Central memory CD4-positive, alpha-beta T cell (primary cell): ENCODE measurements at places on chromosomes 1 and 21.

DNA sequence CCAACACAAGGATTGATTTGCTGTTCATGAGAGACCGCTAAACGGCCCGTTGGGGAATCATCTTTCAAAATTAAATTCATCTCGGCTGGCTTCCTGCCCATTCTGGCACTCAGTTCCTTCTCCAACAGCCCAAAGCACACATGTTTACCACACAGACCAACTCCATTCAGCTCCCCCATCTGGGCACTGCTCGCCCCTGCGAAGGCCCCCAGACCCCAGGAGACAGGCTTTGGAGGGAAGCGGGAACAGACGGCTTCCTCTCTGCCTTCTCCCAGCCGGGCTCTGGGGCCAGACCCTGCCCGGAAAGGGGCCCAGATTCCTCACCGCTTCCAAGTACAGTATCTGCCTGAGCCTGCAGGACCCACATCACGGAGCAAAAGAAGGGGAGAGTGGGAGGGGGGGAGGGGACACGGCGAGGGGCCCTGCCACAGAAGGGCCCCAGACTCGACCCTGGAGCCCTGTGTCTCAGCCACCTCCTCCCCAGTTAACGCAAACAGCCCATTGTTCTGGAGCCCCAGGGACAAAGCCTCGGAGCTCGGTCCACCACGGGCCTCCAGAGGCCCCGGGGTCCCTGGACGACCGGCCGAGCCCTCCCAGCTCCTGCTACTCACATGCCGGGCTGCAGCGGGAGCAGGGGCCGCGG is 660 bp downstream of the MEGF6 start:
- no peak for DNase-seq

- no peak for DNase-seq
Measured at GRCh38 chr1:231829332-231829731, 202.7 kb downstream of the DISC1 start.

- DNase-seq = no peak
Measured at GRCh38 chr1:115632251-115633026, 9.3 kb upstream of the VANGL1 start.

DNA sequence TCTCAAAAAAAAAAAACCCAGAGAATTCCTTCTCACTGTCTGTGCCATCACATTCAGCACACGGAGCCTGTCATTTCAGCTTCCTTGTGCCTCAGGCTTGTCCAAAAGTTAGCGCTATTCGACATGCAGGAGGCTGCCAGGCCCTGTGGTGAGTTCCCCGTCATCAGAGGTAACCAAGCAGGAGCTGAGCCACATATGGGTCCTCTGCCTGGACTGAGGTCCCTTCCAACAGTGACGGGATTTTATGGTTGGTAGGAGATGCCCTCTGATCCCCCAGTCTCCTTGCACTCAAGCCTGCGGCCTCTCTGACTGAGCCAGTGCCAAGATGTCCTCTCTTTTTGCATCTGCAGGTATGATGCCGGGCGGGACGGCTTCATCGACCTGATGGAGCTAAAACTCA is 12.7 kb upstream of the CTRC start:
- no peak for DNase-seq

GRCh38 chr1:53348486-53349368 is 20.9 kb upstream of the LRP8 start:
- no peak for DNase-seq

GRCh38 chr1:23394181-23394580 is 24.5 kb upstream of the ZNF436 start:
- DNase-seq = no peak
